ENCODE measurements at places on chromosomes 7 and 10. TPM values are rescaled to one million over a fixed set of nuclear protein-coding genes. Genes with fewer than 3 reads are reported as not detected.

Gene CCL24
- 1.1 TPM for total RNA-seq

Gene GSAP
- total RNA-seq: 15.9 TPM

Gene FBXL13
- total RNA-seq: 0.86 TPM

Gene BRI3
- 40.3 TPM for total RNA-seq

Gene IL2RA
- total RNA-seq: 1,064 TPM

Gene HOXA5
- 0.64 TPM for total RNA-seq

Gene SPRN
- not detected for total RNA-seq

Gene GDF2
- not detected for total RNA-seq

Gene CPA5
- total RNA-seq: not detected

Gene RNF148
- total RNA-seq: not detected

Gene FZD8
- 0.64 TPM for total RNA-seq

Gene TAC1
- total RNA-seq: not detected

Gene RET
- not detected for total RNA-seq

Gene BCAP29
- total RNA-seq: 37.7 TPM

Gene GPER1
- not detected for total RNA-seq

Gene FAM221A
- total RNA-seq: 12.3 TPM
